ENCODE measurements at places on chromosomes 16 and 17.
A peak's percentile ranks its signal among the peaks of the same experiment; 100 is the strongest.

GRCh38 chr17:50459756-50460155 is 8.9 kb downstream of the CHAD start:
- no peak for DNase-seq
- no peak overlapping the region for H3K4me3 ChIP-seq
- no peak overlapping the region for H3K27ac ChIP-seq

DNA sequence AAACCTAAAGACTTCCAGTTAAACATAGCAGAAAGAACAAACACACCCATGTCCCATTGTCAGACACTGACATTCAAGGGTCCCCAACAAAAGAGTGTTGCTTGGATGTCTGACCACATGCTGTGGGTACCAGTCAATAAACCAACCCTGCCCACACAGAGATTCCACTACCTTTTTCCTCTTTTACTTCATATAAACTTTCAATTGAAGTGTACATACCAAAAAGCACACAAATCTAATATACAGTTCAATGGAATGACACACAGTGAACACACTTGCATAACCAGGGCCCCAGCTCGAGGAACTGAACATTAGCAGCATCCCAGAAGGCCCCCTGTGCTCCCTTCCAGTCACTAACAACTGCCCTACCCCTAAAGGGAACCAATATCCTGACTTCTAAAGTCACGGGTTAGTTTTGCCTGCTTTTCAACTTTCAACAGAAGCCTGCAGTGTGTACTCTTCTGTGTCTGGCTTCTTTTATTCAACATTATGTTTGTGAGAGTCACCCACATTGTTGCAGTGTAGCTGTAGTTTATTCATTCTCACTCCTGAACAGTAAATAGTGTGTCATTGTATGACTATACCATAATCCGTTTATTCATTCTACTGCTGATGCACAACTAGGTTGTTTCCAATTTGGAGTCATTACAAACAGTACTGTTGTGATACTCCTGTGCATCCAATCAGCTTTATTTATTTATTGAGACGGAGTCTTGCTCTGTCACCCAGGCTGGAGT is 18.0 kb downstream of the CFDP1 start:
- H3K36me3 ChIP-seq: peaks cover 8% of the 10 kb centered on the region
- DNase-seq: no peak
- H3K4me1 ChIP-seq: peaks cover 8% of the 10 kb centered on the region
- no peak overlapping the region for H3K27ac ChIP-seq
- H3K4me3 ChIP-seq: no peak overlapping the region

- DNase-seq: no peak
- H3K27ac ChIP-seq: no peak overlapping the region
- H3K36me3 ChIP-seq: no peaks in the 10 kb centered on the region
- no peaks in the 10 kb centered on the region for H3K4me1 ChIP-seq
Measured at GRCh38 chr16:86802013-86802412, 223.7 kb downstream of the FOXL1 start.

DNA sequence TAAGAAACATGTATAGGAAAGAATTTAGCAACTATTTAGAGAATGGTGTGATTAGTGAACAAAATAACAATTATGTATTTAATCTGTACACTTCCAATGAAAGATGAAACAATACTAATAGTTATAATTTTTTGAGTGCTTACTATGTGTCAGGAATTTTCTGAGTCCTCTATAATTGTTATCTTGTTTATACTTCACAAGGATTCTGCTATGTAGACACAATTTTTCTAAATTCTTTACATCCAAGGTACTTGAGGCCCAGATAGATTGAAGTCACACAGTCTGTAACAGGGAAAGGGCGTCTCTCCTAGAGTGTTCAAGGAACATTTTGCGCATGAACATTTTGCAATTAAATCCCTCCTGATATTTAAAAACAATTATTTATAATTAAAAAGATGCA is 1.1 kb upstream of the KRTAP4-12 start:
- H3K4me3 ChIP-seq: no peak overlapping the region
- no peaks in the 10 kb centered on the region for H3K36me3 ChIP-seq
- H3K27ac ChIP-seq: no peak overlapping the region
- no peak for DNase-seq
- peaks cover 10% of the 10 kb centered on the region for H3K4me1 ChIP-seq

DNA sequence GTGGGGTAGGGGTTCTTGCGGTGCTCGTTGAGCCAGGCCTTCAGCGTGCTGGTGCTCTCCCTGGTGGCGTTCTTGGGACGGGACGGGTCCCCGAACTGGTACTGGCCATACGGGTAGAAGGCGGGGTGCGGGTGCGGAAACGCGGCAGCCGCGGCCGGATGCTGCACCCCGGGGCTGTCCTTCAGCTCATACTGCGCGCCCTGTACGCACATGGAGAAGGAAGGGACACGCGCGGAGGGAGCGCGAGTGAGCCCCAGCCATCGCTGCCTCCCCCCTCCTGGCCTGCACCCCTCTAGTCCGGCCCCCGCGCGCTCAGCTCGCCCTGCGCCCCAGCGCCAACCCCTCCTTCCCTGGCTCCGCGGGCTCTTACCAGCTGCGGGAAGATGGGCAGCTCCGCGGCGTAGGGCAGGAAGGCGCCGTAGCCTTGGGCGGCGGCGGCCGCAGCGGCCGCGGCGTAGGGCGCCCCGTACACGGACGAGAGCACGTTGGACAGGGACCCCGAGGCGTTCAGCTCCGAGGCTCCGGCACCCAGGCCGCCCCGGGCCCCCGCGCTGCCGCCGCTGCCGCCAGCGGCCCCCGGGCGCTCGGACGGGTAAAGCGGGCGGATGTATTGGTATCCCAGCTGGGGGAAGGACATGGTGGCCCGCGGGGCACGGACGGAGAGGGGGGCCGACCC is 1.0 kb downstream of the IRX3 start:
- H3K4me1 ChIP-seq: peaks cover 17% of the 10 kb centered on the region
- H3K4me3 ChIP-seq: peak overlapping the region; percentile 37
- H3K36me3 ChIP-seq: peaks cover 7% of the 10 kb centered on the region

GRCh38 chr17:79464318-79465010 is 146.4 kb downstream of the RBFOX3 start:
- no peak overlapping the region for H3K27ac ChIP-seq
- no peaks in the 10 kb centered on the region for H3K4me1 ChIP-seq
- no peak for DNase-seq
- no peak overlapping the region for H3K4me3 ChIP-seq
- no peaks in the 10 kb centered on the region for H3K36me3 ChIP-seq
- H3K27me3 ChIP-seq: no peaks in the 10 kb centered on the region

- peaks cover 19% of the 10 kb centered on the region for H3K36me3 ChIP-seq
- no peak for DNase-seq
- no peaks in the 10 kb centered on the region for H3K27me3 ChIP-seq
- peaks cover 11% of the 10 kb centered on the region for H3K4me1 ChIP-seq
Measured at GRCh38 chr17:49180998-49181635, 29.3 kb downstream of the GNGT2 start.

Measured in activated CD8-positive, alpha-beta memory T cell treated with anti-CD3 and anti-CD28 coated beads, Interleukin-2, amount 10 ng/mL, durations not matched to agents 7 days and 5 days (primary cell).